Cortex of kidney (tissue), 1 donor: ENCODE measurements at places on chromosomes 2 and 18.

GRCh38 chr18:48066225-48066652, 135.8 kb upstream of the SMAD2 start:
- DNase-seq, result no peak

DNA sequence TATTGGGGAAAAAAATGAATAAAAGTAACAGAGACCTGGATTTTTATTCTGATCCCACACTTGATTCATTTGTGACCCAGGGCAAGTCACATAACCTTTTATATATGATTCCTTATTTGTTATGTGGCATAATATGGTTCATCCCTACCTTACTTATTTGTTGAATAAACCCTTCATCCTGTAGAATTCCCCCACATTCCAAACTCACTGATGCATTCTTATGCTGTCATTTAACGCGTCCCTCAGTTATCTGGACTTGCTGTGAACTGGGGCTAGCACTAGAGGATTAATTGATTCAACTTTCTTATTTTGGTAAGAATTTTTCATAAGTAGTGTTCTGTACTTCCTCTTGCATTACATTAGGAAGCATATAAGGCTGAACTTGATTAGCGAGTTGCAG, 384.7 kb upstream of the RAB12 start:
- no peak for DNase-seq

- DNase-seq, result no peak
These were observed 92.3 kb upstream of the PKDCC start for GRCh38 chr2:41955316-41956043.

DNA sequence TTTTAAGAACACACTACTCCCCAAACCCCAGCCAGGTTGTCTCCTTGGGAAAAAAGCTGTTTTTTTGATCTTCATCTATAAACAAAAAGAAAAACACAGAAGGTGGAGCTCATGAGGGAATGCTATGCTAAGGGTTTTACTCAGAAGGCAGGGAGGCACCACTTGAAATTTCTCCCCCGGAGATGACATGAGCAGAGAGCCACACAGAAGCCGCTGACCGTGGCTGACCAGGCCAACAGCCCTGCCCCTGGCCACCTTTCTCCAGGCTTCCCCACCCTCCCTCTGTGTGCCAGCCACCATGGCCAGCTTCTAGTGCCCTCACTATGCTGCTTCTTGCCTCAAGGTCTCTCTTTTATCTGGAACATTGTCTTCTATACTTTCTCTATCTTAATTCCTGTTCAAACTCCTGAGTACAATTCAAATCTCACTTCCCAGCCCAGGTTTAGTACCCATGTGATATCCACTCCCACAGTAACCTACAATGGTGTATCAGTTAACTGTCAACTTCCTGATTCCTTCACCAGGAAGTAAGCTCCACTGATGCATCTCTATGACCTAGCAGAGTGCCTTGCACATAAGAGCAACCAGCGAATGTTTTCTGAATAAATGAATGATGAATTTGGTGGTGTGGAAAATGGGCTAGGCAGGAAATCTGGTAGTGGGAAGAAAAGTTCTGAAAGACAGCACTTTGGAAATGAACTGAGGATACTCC, 15.3 kb downstream of the LAPTM4A start:
- no peak for DNase-seq

DNA sequence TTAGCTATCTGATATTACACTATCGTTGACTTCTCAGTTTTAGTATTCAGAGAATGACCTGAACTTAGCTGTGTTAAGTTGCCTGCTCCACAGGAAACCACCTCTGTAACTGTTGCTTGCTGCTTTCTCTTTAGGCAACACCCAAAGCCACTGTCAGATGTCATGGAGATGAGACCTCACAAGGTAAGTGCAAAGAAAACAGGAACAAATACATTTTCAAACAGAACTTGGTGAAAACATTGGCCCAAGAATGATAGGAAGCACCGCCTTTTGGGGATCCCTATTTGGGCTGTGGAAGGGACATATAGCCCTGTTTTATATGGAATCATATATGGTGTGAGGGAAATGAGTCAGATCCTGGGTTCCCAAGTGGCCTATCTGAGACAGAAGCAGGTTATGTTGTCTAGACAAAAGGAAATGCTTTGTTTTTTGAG, 143.4 kb downstream of the UBE2E3 start:
- DNase-seq, result no peak

- DNase-seq, result no peak
These were observed 30.0 kb downstream of the DTNA start for GRCh38 chr18:34740101-34740500.

DNA sequence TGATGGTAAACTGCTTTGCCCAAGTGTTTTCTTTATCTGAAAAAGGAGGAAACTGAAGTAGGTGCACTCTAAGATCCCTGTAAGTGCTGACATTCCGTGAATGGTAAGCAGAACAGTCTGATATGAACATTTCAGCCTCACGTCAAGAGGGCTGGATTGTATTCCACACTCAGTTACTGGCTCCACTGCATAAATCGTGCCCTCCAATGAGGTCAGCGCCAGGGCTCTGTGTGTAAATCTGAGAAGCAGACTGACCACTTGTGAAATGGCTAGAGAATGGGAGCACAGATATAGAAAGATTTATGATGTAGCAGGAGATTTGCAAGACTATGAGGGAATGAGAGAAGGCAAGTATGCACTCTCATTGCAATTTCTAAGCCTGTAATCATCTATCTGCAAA, 153.0 kb downstream of the ICOS start:
- no peak for DNase-seq

- DNase-seq, result no peak
These were observed 381.3 kb downstream of the SOX11 start for GRCh38 chr2:6073191-6074088.

DNA sequence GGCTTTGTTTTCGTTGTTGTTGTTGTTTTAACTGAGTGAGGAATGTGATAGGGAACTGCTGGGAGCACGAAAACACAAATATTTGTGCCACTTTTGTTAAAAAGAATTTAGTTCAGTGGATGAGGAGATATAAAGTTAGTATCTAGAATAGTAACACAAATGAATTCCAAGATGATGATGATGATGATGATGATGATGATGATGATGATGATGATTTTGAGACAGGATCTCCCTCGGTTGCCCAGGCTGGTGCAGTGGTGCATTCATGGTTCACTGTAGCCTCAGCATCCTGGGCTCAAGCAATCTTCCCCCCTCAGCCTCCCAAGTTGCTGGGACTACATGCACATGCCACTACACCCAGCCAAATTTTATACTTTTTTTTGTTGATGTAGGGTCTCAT, 223.7 kb downstream of the DSEL start:
- no peak for DNase-seq

DNA sequence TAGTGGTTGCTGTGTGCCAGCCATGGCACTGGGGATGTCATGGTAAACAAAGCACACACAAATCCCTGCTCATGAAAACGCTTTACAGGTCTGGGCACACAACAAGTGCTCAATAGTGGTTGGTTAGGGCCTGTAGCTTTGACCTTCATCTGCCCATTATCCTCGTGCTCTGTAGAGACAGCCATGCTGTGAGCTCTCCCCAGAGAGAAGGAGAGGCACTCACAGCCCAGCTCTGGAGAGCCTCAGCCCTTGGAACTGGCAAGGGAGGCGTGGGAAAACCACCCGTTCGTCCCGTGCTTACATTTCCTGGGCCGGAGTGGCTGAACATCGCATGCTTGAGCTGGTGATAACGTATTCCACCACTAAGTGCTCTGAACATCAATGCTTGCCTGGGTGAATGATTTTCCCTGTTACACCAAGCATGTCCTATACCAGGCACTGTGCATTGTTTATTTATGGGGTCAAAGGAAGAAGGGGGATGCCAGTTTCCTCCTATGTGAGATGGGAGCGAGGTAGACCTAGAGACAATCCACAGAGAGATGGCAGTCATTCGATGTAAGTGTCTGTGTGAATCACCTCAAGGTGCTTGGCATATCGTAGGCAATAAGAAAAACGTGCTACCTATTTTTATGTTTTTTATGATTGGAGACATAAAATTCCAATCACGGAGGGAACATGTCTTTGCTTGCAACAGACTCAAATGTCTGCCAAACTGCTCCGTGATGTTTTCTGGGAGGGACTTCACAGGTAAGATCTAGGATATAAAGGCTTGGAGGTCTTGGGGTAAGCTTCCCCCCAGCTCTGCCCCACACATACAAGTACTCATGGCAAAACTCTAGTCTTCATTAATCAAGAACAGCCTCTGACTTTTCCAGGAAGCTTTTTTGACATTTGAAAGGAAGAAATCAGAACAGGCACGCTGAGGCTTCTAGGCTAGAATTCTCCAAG, 75.5 kb downstream of the DDX1 start:
- no peak for DNase-seq

DNA sequence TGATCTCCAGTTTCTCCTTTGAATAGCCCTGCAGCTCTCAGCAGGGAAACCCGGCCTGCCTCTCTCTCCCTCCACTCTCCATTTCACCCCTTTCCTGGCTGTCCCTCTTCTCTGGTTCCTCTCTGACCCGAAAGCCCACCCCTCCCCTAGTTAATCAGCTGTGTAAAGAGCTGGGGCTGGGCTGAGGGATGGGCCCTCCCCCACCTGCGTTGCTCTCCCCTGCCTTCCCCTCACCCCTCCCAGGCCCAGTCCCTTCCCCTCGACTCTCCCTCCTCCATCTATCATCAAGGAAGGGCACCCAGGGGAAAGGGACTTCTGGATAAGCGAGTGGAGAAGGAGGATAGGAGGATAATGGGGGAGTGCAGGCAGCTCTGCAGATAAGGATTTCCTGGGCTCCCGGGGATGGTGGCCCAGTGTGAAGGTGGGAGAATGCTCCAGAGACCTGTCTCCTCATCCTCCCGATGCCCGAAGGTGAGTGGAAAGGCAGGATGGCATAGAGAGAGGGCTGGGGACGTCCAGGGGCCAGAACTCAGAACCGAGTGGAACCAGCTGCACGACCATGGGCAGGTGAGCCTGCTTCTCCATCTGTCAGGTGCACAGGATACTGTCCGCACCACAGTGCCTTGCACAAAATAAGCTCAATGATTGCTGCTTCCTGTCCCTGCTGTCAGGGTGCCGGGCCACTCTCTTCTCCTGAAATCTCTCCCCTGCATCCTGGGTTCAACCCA, 12.0 kb downstream of the SLC30A3 start:
- no peak for DNase-seq

DNA sequence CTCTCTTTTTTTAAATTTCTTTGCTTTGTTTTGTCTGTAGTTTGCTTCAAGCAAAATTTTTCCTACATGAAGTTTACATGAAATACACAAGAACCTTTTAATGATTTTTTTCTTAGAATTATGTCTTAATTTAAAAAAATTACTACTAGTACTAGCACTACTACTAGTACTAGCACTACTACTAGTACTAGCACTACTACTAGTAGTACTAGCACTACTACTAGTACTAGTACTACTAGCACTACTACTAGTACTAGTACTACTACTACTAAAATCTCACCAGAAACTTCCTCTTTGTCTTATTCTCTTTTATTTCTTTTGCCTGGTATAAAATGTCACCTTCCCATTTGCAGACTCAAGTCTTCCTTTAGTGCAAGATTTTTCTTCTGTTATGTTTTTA, 71.1 kb downstream of the PTH2R start:
- no peak for DNase-seq

- no peak for DNase-seq
These were observed 754.0 kb upstream of the SOX11 start for GRCh38 chr2:4938206-4938605.
